ENCODE measurements at places on chromosomes 3 and 15. TPM values are rescaled to one million over a fixed set of nuclear protein-coding genes. Genes with fewer than 3 reads are reported as not detected.

- no peak for DNase-seq
Observed at GRCh38 chr3:65642883-65643282, 395.8 kb downstream of the MAGI1 start.

- peak; percentile 73 for DNase-seq
Observed at GRCh38 chr3:194840661-194841514, 155.2 kb downstream of the FAM43A start.

DNA sequence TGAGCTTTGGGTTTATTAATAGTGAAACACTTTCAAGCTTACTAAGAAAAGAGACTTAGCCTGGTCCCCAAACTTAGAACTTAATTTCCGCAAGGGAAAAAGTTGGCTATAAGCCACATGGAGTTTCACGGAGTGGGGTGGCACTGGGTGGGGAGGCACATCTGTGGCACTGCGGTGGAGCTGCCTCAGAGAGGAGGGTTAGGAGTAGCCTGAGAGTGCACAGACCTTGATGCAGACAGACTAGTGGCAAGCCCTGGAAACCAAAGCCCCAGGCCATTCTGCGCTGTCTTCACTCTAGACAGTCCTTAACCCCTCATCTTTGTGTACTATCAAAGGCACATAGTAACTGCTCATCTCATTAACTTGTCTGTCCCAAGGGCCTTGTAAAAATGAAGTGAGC, 22.0 kb downstream of the CXCR6 start:
- no peak for DNase-seq

DNA sequence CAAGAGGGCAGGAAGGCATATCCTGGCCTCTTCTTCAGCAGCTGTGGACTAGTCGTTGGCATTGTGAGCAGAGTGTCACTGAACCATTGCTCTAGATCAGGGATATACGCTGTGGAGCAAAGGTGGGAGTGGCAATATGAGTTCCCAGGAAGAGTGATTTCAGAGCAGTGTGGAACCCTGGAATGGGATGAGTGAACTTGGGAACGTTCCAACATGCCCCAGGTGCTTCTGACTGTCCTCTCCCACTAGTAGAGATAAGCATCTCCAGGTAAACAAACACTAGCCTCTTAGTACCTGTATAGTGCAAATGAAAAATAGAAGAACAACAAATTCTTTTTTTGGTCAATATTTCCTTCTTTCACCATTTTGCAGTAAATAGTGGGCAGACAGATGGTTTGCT, 123.6 kb upstream of the VEPH1 start:
- DNase-seq: no peak

GRCh38 chr15:100919481-100920405, 586 bp downstream of the LRRK1 start:
- peak; percentile 23 for DNase-seq

Gene ZNF774
- polyA plus RNA-seq: 2.1 TPM

Gene KY
- 1.1 TPM for polyA plus RNA-seq

Gene MBD4
- 39.8 TPM for polyA plus RNA-seq

- DNase-seq: no peak
Observed at GRCh38 chr3:149454746-149455145, 19.8 kb upstream of the TM4SF4 start.

Gene SCAANT1
- polyA plus RNA-seq: 2.0 TPM

DNA sequence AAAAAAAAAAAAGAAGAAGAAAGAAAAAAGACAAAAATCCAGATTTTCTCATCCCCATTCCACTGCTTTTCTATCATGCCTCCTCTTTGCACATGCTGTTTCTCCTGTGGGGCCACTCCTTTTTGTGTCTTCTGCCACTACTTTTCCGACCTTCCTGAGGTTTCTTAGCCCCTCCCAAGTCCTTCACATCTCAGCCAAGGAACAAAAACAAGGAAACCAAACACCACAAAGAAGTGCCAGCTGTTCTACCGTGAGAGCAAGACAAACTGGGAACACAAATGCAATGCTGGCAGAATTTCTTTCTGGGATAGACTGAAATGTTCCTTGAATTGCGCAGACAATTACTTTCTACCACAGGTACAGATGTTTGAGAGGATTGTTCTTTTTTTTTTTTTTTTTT, 83.2 kb downstream of the MB21D2 start:
- DNase-seq: no peak

- no peak for DNase-seq
Observed at GRCh38 chr15:85955501-85956391, 123.9 kb upstream of the AGBL1 start.

GRCh38 chr3:120324190-120324589, 25.0 kb downstream of the LRRC58 start:
- DNase-seq: no peak

DNA sequence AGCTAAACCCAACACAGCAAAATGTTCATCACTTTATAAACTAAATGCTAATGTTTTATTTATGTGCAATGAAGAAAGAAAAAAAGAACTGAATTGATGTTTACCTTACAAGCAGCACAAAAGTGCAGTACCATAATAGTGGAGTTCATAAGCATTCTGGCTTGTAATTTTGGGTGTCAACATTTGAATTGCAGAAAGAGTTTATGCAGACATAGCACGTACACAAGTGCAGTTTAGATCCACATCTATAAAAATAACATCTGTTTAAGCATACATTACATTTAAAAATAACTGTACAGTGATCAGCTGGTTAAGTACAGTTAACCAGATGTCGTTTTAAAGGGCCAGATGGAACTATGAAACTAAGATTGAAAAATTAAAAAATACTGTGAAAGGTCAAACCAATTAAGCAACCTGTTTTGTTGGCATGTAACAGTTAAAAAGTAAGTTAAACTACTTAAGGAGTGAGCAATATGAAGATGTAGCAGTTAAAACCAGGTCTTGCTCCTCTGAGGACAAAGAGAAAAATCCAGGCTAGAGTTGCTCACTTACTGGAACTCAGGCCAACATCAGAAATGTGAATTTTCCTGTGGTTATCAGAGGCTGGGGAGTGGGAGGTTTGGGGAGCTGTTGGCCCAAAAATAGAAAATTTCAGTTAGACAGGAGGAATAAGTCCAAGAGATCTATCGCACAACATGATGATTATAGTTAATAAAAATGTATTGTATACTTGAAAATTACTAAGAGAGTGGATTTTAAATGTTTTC, 204.9 kb upstream of the MDFIC2 start:
- DNase-seq: no peak

Gene RHOA
- polyA plus RNA-seq: 356 TPM

Gene PPP1R14D
- polyA plus RNA-seq: not detected

GRCh38 chr3:107216711-107217110, 160.5 kb upstream of the CCDC54 start:
- no peak for DNase-seq

Gene GJD2
- not detected for polyA plus RNA-seq

DNA sequence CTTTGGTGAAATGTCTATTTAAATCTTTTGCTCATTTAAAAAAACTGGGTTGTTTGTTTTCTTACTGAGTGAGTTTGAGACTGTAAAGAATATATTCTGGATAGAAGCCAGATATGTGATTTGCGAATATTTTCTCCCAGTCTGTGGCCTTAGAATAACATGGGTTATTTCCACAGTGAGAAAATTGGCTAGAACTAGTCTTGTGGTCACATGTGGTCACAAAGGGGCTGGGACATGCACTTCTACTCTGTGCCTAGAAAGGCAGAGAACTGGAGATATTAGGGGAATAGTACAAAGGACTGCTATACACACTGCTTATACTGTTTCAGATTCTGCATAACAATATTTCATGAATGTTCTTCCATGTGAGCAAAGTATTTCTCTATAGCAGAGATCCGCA, 79.9 kb upstream of the RGMA start:
- peak; percentile 5 for DNase-seq

DNA sequence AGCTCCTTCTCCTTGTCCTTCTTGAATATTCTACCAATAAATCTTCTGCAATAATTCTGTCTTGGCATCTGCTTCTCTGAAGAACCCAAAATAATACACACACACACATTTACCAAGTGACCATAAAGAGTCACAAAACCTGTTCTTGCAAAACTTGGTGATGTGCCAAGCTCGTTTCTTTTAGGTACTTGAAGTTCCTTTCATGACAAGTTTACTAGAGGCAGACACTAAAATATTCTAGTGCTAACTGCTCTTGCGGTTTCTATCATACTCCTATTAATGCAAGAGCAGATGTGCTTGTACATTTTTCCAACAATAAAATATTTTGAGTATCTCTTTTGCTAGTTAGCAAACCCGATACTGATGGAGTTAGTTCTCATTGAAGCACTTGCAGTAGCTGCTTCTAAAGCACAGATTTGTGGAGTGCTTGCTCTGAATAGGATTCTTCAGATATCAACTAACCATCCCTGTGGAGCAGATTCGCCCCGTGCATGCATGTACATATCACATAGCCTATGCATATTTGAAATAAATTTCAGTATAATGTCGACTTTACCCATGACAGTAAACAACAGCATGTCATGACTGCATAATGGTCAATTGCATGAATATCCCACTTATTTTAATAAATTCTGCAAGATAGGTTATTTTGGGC, 23.2 kb downstream of the HHLA2 start:
- no peak for DNase-seq

Gene CNTN3
- polyA plus RNA-seq: 0.39 TPM

DNA sequence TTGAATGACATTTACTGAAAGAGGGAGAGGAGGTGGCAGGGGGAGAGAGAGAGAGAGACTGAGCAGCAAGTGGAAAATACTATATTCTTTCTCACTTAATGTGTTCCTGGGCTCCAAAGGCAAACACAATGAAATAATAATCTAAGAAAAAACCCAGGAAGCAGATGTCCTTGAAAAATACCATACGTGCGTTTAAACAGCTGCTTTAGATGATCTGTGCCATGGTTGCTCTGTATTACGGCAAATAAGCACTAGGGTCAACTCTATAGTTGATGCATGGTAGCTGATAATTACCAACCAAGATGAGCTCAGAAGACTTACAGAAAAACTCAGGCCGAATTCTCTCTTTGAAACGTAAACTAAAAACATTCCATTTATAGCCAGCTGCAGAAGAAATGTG, 410.3 kb upstream of the TBL1XR1 start:
- DNase-seq: no peak

- no peak for DNase-seq
Observed at GRCh38 chr15:85547386-85547785, 167.0 kb downstream of the AKAP13 start.

DNA sequence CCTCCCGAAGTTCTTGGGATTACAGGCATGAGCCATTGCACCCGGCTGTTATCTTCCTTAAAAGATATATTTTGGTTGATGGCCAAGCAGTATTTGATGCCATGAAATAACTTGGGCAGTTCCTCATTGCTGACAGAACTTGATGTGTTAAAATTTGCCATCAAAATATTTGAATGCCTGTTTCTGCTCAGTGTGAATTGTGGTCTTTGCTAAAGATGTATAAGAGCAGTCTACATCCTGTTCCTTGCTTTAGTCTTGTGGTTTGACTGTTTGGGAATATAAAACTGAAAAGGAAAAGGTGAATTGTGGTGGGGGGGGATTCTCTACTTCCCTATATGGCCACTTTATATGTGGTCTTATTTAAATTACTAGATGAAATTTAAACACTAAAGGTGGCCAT, 14.0 kb downstream of the TRIM71 start:
- no peak for DNase-seq

DNA sequence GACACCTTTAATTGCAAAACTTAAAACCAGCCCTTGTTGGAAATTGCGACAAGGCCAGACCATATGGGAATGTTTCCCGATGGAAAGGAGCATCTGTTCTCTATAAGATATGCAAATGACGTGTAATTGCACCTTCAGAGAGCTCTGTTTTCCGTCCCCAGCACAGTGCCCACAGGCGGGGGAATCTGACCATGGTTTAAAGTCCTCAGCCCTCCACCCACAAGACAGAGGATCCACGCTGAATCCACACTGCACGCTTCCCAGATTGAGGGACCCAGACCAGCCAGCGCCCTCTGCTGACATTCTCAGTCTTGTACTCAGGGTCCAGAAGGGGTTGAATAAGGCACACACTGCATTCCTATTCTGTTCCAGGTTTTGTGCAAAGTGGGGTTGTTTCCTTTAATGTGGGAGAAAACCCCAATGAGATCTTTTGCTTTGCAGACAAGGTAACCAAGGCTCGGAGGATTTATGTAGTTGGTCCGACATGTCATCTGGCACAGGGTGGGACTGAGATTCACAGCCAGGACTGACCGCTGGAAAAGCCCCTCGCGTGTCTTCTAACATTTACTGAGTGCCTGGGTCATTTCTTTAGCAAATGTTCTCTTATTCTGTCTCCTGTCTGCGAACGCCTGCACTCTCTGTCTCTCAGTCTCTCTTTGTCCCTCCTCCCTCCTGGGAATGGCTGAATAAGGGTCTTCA, 36.8 kb upstream of the KLHL25 start:
- peak; percentile 76 for DNase-seq

Gene GOLGA6D
- polyA plus RNA-seq: not detected

Gene SLC33A1
- polyA plus RNA-seq: 7.9 TPM

Data from cardiac muscle cell (in vitro differentiated cells and primary cell).